ENCODE measurements at places on chromosomes 12 and 14. TPM values are rescaled to one million over a fixed set of nuclear protein-coding genes. Genes with fewer than 3 reads are reported as not detected.

GRCh38 chr14:73633116-73634010 lies 11.4 kb upstream of the DNAL1 start:
- peaks cover 3% of the 10 kb centered on the region for H3K27me3 ChIP-seq
- peak overlapping the region; percentile 34 for H3K27ac ChIP-seq
- H3K4me1 ChIP-seq, result peaks cover 7% of the 10 kb centered on the region
- H3K4me3 ChIP-seq, result peak overlapping the region; percentile 55
- peak; percentile 73 for DNase-seq
- no peaks in the 10 kb centered on the region for H3K36me3 ChIP-seq

GRCh38 chr12:104667139-104667538 lies 210.4 kb downstream of the CHST11 start:
- no peaks in the 10 kb centered on the region for H3K27me3 ChIP-seq
- H3K36me3 ChIP-seq, result peaks cover 3% of the 10 kb centered on the region
- no peak for DNase-seq
- H3K4me3 ChIP-seq, result no peak overlapping the region
- H3K4me1 ChIP-seq, result peaks cover 64% of the 10 kb centered on the region
- no peak overlapping the region for H3K27ac ChIP-seq

- H3K4me3 ChIP-seq, result no peak overlapping the region
- H3K4me1 ChIP-seq, result peaks cover 66% of the 10 kb centered on the region
- no peak for DNase-seq
- H3K36me3 ChIP-seq, result no peaks in the 10 kb centered on the region
- no peaks in the 10 kb centered on the region for H3K27me3 ChIP-seq
Measured at GRCh38 chr12:53224897-53225634, 6.9 kb downstream of the RARG start.

Gene MYF6
- not detected for total RNA-seq

Gene DRAM1
- total RNA-seq, result 2.8 TPM

GRCh38 chr12:92562063-92562734 lies 140.6 kb upstream of the PLEKHG7 start:
- peak overlapping the region; percentile 2 for H3K27ac ChIP-seq
- H3K36me3 ChIP-seq, result peaks cover 24% of the 10 kb centered on the region
- H3K4me1 ChIP-seq, result peaks cover 59% of the 10 kb centered on the region
- no peaks in the 10 kb centered on the region for H3K27me3 ChIP-seq

Gene GNB3
- 0.78 TPM for total RNA-seq

DNA sequence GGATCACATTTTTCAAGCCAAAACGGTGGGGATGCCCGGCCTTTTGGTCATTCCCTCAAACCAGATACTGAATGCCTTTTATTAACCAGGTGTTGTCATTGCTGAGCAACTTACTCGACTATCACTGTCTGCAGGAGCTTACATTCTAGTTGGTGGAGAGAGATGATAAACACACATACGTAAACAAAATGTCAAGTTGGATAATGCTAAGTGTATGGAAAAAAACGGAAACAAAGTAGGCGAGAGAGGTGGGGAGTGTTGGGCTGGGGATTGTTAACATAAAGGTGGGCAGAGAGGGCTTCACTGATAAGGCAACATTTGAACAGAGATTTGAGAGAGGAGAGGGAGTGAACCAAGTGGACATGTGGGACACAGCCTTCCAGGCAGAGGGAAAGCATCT lies 4.5 kb downstream of the C12orf43 start:
- H3K36me3 ChIP-seq, result peaks cover 23% of the 10 kb centered on the region
- no peak overlapping the region for H3K27ac ChIP-seq
- peaks cover 16% of the 10 kb centered on the region for H3K4me1 ChIP-seq
- H3K27me3 ChIP-seq, result no peaks in the 10 kb centered on the region
- H3K4me3 ChIP-seq, result no peak overlapping the region
- DNase-seq, result no peak

Gene MAP3K9
- total RNA-seq, result 6.3 TPM

Gene TNS2
- total RNA-seq, result 2.4 TPM

DNA sequence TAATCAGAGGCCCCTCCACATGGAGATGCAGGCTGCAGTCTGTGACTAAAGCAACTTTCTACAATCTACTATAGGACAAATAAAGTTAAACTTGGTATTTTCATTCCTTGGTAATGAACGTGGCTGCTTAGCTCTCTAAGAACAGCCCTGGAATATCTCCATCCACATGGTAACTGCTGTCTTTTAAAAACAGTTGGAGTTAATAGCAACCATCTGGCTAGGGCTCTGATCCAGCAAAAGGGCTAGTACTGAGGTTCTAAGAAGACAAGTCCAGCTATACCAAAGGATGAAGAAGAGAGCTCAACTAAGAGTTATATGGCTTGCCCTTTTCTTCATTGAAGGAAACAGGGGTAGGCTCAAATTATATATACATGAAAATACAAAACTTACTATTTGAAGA lies 920.1 kb downstream of the FLRT2 start:
- no peak for DNase-seq
- H3K36me3 ChIP-seq, result no peaks in the 10 kb centered on the region
- no peaks in the 10 kb centered on the region for H3K27me3 ChIP-seq
- no peak overlapping the region for H3K4me3 ChIP-seq
- H3K27ac ChIP-seq, result no peak overlapping the region

DNA sequence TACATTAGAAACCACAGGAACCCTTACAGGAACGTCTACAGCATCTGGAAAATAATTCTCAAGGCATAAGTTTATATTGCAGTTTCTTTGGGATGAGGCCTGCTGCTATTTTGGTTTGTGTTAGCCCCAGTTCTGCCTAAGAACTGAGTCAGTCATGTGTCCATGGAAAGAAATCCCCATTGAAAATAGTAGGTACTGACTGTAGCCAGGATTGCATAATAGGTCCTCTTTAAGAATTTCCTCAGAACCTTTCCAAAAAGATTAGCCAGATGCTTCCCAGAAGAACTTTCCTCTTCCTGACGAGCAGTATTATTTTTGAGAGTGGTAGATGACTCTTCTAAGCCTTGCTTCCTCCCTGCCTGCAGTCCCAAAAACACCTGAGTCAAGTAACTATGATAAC lies 52.6 kb downstream of the RASSF8 start:
- H3K4me1 ChIP-seq, result no peaks in the 10 kb centered on the region
- peaks cover 5% of the 10 kb centered on the region for H3K27me3 ChIP-seq
- H3K36me3 ChIP-seq, result no peaks in the 10 kb centered on the region
- DNase-seq, result no peak

DNA sequence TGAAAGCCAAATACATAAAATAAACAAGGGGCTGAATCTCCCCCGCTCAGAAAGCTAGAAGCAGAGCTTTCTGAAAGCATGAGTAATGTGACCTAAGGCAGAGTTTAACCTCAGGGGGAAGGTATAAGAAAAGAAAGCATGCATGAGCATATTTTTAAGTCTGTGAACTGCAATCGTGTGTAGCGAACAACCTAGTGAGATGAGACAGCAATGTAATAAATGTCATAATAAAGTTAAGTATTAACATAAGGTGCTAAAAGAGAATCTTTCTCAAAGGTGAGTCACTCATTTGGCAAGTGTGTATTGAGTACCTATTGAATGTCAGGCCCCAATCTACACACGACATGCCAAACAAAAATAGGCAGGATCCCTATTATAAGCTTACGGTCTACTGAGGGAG lies 14.2 kb upstream of the WDR20 start:
- no peak overlapping the region for H3K4me3 ChIP-seq
- no peaks in the 10 kb centered on the region for H3K4me1 ChIP-seq
- no peaks in the 10 kb centered on the region for H3K36me3 ChIP-seq
- DNase-seq, result no peak

Gene USP44
- 2.9 TPM for total RNA-seq

- H3K4me1 ChIP-seq, result peaks cover 3% of the 10 kb centered on the region
- H3K27me3 ChIP-seq, result peaks cover 19% of the 10 kb centered on the region
- peaks cover 7% of the 10 kb centered on the region for H3K36me3 ChIP-seq
- H3K4me3 ChIP-seq, result no peak overlapping the region
- no peak for DNase-seq
Measured at GRCh38 chr12:119621878-119622277, 28.3 kb downstream of the TMEM233 start.

Gene MYH6
- total RNA-seq, result not detected

DNA sequence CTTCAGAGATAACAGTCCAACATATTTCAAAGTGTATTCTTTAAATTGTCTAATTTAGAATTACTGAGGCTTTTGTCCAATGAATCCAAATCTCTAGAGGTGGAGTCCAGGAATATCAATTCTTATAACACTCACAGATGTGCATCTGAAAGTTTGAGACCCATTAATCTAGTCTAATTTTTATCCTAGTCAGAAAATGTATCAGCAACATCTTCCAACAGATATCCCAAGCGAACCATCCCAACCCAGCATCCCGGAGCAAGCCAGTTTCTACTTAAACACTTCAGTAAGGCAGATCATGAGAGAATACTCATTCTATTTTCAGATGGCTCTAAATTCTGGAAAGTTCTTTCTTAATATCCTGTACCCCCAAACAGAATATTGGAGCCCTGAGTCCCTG lies 113.5 kb downstream of the BBS10 start:
- no peak overlapping the region for H3K4me3 ChIP-seq
- H3K4me1 ChIP-seq, result no peaks in the 10 kb centered on the region
- DNase-seq, result no peak
- H3K36me3 ChIP-seq, result no peaks in the 10 kb centered on the region
- H3K27me3 ChIP-seq, result no peaks in the 10 kb centered on the region
